ENCODE measurements at places on chromosomes 3 and 15.

GRCh38 chr3:108345492-108346205, 49.3 kb downstream of the HHLA2 start:
- no peak for DNase-seq

DNA sequence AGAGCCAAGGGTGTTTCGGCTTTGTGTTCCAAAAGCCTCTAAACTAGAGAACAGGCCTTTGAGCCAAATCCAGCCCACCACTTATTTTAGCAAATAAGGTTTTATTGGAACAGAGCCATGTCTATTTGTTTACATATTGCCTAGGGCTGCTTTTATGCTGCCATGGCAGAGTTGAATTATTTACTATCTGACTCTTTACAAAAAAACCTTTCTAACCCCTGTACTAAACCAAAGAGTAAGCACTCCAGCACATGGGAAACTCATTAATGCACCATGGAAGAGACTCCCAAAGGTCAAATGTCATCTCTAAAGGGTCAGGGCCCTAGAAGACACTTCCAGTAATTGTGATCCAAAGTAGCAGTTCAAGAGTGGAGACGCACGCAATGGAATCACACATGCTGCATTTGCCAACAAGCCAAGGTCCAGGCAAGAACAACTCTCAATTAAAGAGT, 22.3 kb downstream of the OSBPL10 start:
- no peak for DNase-seq

DNA sequence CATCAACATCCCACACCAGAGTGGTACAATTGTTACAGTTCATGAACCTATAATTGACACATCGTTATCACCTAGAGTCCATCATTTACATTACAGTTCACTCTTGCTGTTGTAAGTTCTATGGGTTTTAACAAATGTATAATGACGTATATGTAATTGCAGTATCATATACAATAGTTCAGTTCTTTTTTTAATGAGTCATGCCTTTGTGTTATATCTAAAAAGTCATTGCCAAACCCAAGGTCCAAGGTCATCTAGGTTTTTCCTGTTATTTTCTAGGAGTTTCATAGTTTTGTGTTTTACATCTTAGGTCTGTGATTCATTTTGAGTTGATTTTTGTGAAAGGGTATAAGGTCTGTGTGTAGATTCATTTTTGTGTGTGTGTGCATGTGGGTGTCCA, 160.9 kb upstream of the GALNT15 start:
- no peak for DNase-seq

- DNase-seq = no peak
These were observed 1.3 kb downstream of the ELL3 start for GRCh38 chr15:43775411-43775965.

- no peak for DNase-seq
These were observed 1.0 kb downstream of the RASL12 start for GRCh38 chr15:65066635-65067316.

Measured in Kasumi-1 (cell line).